CD4-positive, alpha-beta T cell treated with Interferon alpha-2 for 1 hour (primary cell): ENCODE measurements at places on chromosomes 7 and 10.

DNA sequence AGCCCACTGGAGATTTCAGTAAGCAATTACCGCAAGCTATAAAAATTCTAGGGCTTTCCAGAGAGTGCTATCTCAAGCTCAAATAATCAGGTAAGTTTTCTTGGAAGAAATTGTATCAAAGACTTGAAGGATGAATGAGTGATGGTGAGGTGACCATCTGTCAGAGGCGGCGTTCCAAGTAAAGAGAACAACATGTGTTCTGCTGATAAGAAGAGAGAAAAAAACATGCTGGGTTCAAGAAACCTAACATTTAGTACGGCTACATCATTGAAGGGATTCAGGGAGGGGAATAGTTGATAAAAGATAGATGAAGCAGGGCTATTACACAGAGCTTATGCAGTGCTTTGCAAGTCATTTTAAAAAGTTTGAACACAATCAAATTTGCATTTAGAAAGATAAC lies 100.7 kb downstream of the GNAI1 start:
- no peak for DNase-seq

DNA sequence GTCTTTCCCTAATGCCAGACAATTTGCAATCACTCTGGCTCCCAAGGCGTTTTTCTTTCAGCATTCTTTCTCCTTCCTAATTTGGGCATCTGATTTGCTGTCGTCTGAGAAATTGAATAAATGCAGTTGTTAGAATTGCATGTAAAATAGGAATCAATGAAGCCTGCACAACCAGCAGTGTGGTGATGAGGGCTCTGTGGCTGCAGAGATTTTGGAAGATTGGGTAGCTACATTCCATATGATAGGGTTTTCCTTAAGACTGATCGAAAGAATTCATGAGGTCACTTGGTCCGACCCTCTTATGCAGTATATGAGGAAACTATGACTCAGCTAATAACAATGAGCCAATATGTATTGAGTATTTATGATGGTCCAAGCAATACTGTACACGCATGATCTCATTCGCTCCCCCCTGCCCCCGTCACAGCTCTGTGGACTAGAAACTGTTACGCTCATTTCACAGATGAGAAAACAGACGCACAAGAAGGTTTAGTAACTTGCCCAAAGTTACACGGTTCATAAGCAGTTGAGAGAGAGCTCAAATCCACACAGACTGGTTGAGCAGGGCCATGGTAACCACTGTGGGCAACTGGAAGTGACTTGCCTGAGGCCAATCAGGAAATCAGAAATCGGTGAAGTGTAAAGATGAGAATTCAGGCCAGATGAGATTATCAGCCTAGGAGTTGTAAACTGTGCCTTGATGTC lies 527.2 kb downstream of the GATA3 start:
- DNase-seq, result no peak

DNA sequence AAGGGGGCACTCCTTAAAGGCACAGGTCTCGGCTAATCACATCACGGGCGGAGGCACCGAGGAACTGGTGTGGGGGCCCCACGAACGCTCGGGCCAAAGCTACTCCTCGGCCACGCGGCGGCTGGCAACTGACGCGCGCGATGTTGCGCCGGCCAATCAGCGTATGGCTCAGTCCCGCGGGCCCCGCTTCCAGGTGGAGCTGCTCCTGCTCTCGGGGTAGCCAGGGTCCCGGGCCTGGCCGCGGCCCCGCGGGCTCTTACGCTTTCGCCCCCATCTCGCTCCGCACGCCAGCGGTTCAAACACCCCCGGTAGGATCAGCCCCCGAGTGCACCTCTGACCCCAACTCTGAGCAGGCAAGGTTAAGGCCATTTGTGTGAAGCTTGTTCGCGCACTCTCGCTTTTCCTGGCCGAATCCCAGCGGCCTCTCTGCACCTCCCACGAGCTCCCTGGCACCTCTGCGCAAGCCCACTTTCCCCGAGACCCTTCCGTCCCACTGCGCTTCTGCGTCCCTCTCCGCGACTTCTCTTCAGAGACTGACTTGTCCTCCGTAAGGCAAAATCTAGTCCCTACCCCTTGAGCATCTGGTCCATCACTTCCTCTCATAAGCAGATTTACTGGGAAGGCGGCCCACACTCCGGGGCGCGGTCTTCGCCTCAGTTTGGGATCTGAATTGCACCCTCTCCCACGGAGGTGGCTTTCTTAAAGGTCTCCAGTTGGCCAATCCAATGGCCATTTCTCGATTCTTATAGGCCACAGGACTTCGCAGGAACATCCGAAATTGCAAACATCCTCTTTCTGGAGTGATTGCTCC lies 200.9 kb upstream of the TBX20 start:
- no peak for DNase-seq

- no peak for DNase-seq
These were observed 462.3 kb upstream of the PCDH15 start for GRCh38 chr10:55263327-55263726.

DNA sequence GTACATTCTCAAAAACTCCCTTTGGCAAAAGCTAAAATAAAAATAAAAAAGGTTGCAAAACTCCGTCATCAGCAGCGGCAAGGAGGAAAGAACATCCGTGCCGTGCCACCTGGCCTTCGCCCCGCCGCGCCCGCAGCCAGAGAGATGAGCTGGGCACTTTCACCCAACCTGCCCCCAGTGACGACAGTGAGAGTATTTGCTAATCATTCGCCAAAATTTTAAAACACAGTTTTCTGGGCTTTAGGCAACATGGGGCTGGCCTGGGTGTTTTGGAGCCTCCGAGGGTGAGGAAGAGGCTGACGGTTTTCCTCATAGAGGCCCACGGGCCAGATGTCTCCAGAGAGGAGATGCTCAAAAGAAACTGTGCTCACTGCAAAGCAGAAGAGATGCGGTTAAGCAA lies 128.2 kb downstream of the PRKAG2 start:
- DNase-seq, result no peak

DNA sequence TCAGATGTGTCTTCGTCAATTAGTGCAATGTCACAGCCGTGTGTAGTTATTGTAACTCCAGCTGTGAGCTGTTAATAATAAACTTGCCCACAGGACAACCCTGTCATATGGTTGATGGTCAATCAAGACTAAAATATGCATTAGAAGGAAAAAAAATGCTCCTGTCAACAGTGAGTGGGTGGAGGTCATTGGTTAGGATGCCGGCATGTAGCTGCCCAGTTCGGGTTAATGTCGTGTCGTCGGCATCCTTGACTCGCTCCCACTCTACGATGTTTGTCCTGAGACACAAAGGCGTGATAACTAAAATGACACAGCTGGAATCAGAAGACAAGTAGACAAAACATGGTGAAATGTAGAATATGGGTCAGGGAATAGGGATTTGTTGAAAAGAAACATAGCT lies 442.8 kb upstream of the NPVF start:
- no peak for DNase-seq

DNA sequence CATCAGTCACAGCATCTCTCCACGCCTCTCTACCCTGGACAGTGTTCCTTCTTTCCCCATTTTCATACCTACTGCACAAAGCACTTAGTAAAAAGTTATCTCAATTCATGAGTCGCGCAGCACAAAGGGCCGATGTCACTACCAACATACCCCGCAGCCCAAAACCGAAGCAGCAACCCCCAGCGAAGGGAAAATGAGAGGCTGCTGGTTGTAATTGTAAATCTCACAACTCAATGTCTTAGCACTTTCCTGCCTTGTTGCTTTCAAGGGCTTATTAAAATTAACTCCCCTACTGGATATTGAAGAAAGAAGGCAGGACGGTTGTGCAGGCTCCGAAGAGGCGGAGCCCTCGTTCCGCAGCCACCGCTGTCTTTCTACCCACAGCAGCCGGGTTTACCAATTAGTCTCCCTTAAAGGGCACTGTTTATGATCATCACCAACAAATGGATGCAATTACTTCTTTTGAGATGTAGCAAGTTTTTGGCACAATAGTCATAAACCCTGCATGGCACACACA lies 6.5 kb downstream of the DIP2C start:
- DNase-seq, result no peak

DNA sequence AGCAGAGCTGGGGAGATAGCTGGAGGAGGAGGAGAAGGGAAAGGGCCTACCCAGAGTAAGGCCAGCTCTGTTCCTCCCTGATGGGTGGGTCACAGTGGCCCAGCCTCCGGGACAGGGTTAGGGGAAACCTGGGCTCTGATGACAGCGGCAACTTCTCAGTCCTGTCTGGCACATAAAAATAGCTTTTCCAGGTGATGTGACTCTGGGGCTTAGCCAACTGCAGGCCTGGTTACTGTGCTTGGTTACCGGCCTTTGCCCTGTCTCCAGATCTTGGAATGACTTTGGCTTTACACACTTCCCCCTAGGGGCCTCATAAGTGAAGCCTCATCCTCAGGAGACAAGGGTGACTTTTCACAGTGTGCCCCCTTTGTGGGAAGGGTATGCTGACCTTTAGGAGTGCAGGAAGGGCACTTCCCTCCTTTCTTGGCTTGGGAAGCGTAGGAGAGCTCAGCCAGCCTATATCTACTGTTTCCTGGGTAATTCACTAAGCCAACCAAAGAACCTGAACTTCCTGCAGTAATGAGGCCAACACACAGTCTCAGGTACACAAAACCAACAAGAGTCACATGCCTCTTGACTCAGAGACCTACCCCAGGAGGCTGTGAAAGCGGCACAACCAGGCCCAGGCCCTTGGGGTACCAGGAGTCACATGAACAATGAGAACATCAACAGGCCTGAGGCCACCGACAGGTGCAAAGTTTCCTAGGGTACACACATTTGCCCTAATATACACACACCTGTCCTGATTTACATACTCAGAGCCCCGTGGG lies 11.7 kb upstream of the HILPDA start:
- DNase-seq, result no peak

DNA sequence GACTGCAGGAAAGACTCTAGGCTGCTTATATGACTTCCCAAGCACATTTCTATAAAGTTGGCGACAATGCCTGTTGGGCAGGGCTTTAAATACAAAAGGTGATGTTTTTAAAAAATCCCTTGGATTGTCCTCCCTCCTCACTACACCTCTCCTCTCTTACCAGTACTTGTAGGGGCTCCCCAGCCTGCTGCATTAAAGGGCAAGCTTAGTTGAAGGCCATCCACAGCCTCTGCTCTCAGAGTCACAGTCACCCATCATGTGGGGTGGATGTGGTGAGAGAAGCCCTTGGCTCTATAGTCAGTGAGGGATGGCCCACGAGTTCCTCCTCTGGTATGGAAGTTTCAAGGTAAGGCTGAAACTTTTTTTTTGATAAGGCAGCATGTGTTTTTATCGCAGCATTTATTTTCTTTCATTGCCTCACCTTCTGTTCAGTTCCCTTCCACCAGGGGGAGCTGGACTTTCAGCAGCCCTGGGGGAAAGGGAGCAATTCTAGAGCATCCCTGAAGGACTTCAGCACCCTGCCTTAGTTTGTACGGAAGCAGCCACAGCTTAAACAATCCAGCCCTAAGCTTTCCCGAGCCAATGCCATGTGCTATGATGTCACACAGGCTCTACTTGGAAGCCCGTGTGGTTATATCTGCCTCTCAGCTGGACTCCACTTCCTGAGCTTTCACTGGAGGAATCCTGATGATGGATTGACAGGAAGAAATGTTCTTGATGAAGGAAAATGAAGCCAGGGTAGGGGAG lies 131.9 kb downstream of the CALCR start:
- no peak for DNase-seq

DNA sequence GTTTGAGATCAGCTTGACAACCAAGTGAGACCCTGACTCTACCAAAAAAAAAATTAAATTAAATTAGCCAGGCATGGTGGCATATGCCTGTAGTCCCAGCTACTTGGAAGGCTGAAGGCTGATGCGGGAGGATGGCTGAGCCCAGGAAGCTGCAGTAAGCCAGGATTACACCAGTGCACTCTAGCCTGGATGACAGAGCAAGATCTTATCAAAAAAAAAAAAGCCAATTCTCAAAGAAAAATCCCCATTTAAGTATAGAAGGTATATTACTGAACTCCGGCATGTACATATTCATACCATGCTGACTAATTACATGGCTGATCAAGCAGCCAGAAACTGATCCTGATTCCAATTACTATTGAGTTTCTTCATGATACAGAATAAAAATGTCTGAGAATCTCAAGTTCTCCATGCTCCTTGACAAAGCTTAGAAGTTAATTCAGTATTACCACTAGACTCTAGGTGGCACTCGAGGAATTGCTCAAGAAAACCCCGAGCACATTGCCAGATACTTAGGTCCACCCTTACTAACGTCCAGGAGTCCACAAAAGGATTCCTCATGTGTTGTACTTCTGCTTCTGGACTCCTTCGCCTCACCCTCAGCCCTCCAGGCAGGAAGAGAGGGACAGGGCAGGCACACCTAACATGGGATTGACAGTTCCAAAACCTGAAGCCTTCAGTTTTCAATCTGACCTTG lies 148.9 kb downstream of the PARD3 start:
- no peak for DNase-seq

GRCh38 chr7:119026391-119026790 lies 801.9 kb downstream of the ANKRD7 start:
- DNase-seq, result no peak

GRCh38 chr10:124596116-124596785 lies 134.6 kb downstream of the LHPP start:
- DNase-seq, result no peak
